ENCODE measurements at places on chromosomes 5 and 9. TPM values are rescaled to one million over a fixed set of nuclear protein-coding genes. Genes with fewer than 3 reads are reported as not detected.

The TEX48 gene
- not detected for total RNA-seq

The IRX4 gene
- not detected for total RNA-seq

The ACSL6 gene
- total RNA-seq, result not detected

The HSPA4 gene
- 172 TPM for total RNA-seq

The ADAMTS12 gene
- total RNA-seq, result 6.5 TPM

The PROB1 gene
- 0.28 TPM for total RNA-seq

The COL5A1 gene
- 33.7 TPM for total RNA-seq

The ORM2 gene
- total RNA-seq, result not detected

The ERAP2 gene
- total RNA-seq, result 0.93 TPM

The HAPLN1 gene
- total RNA-seq, result not detected

The ABLIM3 gene
- 19.4 TPM for total RNA-seq

The NR2F1-AS1 gene
- total RNA-seq, result 4.1 TPM

The TMEM252 gene
- not detected for total RNA-seq

The PCDHB4 gene
- not detected for total RNA-seq

The PDE6A gene
- 0.25 TPM for total RNA-seq

All from A549 treated with ZK216348 at 1 μM for 4 hours (cell line).